Retina (tissue), 1 donor: ENCODE measurements at places on chromosomes 7 and 10.
A peak's percentile ranks its signal among the peaks of the same experiment; 100 is the strongest.

- no peak for DNase-seq
Observed at GRCh38 chr7:117185124-117185523, 137.7 kb downstream of the WNT2 start.

DNA sequence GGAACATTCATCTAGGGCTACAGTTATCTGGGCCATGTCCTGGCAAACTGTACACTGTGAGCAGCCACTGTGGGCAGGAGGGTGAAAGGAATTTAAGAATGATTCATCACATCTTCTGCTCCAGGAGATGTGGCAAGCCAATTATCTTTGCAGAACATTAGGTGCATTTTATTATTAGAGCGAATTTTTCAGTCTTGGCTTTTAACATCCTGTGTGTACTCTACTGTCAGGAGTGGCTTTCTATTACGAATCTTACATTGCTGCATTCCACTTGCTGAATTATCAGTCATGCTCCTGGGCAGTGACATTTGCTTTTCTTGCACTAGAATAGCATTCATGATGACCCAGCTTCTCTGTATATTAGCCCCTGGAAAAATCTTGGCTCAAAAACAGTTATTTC is 109.2 kb upstream of the TARP start:
- DNase-seq = no peak

- no peak for DNase-seq
Observed at GRCh38 chr7:117248829-117249228, 74.0 kb downstream of the WNT2 start.

DNA sequence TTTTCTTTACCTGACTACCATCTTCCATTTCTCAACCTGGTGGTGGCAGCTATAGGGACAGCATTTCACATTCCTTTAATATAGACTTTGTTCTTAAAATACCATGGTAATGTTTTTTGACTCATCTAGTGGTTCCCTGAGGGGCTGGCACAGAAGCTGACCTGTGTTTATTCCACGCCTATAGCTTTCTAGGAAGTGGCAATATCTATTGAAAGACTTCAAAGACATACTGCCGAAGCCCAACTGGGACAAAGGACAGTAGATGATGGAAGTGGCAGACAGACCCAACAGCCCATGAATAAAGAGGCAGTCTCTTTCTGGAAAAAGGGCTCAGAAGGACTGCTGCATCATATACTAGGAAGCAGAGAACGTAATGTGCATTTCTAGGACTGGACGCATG is 11.2 kb downstream of the SUN3 start:
- no peak for DNase-seq

DNA sequence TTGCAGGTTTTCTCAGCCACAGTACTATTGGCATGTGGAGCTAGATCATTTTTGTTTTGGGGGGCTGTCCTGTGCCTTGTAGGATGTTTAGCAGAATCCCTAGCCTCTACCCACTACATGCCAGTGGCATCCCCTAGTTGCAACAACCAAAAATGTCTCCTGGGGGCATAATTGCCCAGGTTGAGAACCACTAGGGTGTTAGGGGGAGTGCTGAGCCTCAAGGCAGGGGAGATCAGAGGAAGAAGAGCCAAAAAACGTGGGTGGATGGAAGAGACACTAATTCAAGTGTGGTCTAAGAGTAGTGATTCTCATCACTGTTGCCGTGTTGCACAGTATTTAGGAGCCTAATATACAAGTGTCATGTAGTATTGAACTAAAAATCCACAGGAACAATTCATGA is 31.7 kb upstream of the CCNY start:
- DNase-seq = no peak

DNA sequence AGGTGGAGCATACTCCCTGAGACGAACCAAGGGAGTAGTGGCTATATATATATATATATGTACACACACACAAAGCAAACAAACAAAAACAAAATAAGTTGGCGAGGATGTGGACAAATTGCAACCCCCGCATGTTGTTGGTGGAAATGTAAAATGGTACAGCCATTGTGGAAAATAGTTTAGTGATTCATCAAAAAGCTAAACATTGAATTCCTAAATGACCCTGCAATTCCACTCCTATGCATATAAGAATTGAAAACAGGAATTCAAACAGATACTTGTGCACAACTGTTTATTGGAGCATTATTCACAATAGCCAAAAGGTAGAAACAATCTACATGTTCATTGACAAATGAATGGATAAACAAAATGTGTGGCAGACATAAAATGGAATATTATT is 407.9 kb downstream of the KCNMA1 start:
- DNase-seq = no peak

GRCh38 chr10:23630376-23630775 is 191.5 kb downstream of the OTUD1 start:
- DNase-seq = no peak

- DNase-seq = peak; percentile 33
Observed at GRCh38 chr10:27625452-27626211, 120.0 kb downstream of the MKX start.

GRCh38 chr7:44733708-44734481 is 14.8 kb upstream of the ZMIZ2 start:
- DNase-seq = no peak

DNA sequence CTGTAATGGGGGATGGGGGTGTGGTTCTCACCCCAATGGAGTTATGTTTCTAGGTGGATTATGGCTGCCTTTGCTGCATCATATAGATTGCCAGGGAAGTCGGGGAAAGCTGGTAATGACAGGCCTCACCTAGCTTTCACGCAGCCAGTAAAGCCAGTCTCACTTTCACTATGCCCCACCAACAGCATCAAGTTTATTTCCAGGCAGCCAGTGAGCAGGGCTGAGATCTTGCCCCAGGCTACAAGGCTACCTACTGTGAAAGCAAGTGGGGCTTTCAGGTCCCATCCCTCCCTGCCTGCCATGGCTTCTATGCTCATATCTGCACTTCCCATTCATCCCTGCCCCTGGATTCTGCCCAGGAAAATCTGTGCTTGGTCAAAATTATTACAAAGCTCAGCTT is 61.7 kb upstream of the NXPH1 start:
- DNase-seq = no peak

DNA sequence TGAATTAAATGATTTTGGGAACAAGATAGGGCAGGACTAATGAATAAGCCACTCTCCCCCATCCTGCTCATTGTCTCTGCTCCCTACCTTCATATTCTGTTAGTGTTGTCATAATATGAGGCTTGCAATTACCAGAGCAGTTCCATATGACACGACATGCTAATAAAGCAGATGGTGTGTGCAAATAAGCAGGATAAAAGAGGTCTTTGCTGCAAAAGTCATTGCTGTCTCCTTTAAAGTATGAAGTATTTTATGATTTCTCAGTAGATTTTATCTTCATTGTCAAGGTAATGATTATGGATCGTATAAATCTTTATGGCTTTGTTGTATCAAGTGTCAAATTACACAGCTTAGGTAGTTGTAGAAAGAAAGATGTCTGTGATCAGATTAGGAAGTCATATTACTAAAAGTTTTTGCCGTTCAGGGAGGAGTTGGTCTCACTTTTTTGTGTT is 114.8 kb downstream of the SDK1 start:
- no peak for DNase-seq

GRCh38 chr7:24877790-24878311 is 102.1 kb downstream of the OSBPL3 start:
- no peak for DNase-seq

DNA sequence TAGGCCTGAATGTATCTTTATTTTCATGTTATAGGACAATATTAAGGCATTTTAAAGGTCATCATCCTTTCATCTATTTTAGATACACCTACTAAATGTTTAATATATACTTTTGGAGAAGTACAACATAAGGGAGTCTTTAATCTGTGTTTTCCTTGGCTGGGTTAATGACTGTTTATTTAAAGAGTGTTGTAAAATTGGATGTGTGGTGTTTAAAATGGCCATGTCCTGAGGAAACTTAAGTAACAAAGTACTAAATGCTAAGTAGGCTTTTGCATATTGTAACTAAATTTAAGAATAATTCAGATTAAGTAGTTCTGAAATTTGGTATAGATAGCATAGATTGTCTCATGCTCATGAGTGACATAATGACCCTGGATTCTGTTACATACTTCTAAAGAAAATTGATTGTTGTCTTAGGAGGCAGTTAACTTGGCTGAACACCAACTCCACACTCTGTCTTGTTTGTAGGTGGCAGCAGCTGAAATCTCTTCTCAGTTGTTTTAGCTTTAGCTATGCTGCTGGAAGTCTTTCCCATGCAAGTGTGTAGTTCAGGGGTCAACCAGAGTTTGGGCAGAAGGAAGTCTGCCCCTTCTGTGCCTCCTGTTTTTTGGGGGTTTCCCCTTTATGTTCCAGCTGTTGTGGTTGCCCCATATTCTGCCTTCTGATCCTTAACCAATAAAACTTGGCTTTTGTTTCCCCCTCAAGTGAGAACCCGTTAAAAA is 29.2 kb downstream of the DLD start:
- DNase-seq = no peak

GRCh38 chr10:88227342-88228018 is 355.6 kb downstream of the RNLS start:
- no peak for DNase-seq

DNA sequence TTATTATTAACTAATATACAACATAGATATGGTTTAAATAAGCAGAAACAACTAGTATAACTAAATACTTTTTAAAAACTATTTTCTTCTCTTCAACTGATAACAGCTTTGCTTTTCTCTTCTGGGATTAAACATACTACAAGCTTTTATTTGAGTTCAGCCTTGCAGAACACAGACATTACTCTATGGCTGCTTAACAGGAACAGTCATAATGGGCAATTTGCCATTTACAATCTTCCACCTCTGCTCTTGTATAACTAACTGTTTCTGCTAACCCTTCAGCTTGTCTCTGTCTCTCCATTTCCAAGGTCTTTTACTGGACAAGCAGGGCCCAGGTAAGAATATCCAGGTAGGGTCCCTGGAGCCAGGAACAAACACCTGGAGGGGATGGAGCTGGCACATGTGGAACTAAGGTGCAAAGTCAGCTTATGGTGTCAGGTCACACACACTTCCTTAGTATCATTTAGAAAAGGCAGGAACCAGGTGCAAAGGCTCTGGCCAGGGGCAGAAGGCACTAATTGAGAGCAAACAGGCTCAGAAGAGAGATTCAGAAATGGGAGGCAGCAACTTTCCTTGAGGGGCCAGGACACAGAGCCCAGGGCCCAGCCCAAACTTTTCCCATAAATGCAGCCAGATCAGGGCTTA is 93.1 kb downstream of the STRA8 start:
- no peak for DNase-seq

GRCh38 chr10:51672039-51672535 is 27.3 kb downstream of the CSTF2T start:
- DNase-seq = no peak

GRCh38 chr10:103562383-103562782 is 68.9 kb downstream of the NEURL1 start:
- DNase-seq = no peak

GRCh38 chr10:120041807-120042559 is 149.5 kb downstream of the SEC23IP start:
- no peak for DNase-seq

DNA sequence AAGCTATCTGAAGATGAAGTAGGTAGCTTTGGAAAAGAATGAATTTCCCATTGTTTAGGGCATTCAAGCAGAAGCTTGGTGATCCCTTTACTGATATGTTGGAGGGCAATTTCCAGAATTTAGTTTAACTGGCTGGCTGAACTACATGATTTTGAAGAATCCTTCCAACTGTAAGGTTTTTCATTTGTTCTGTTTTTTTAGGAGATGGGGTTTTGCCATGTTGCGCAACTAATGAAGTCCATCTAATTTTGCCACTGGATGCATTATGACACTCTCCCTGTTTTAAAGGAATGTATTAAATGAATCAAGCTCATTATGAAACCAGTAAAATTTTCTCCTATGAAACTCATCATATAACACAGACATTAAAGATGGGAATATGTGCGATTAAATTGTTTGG is 6.1 kb upstream of the DDX50 start:
- no peak for DNase-seq

GRCh38 chr10:15842556-15843169 is 17.6 kb downstream of the MINDY3 start:
- no peak for DNase-seq

GRCh38 chr10:108620821-108621534 is 1302.3 kb downstream of the XPNPEP1 start:
- DNase-seq = no peak

DNA sequence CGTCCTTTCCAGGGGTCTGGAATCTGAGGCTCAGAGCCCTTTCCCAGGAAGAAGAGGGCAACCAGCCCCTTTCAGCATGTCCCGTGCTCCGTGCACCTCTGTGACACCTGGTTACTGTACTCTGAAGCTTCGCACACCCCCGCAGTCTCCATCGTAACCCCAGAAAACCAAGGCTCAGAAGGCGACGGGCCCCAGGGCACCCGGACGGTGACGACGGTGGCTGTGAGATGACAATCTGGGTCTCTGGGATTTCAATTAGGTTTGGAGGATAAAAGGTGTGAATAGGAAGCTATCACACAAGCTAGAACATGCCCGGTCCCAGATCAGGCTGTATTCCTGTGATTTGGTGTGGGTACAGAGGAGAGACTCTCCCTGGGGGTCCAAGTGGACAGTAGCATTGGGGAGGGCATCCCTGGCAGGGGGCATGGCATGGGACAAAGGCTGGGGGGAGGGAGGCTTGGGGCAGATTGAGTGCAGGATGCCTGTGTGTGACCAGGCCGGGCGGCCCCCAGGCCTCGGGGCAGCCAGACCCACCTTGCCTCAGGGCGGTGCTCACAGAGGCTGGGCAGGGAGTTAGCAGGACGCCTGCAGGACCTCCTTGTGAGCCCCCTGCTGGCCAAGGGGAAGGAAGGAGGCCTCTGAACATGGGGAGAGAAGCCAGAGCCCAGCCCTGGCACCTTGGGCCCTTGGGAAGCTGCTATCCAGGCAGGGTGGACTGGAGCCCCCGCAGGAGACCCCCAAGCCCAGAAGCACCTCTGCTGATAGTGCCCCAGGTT is 23.4 kb upstream of the PSMG3 start:
- DNase-seq = no peak

DNA sequence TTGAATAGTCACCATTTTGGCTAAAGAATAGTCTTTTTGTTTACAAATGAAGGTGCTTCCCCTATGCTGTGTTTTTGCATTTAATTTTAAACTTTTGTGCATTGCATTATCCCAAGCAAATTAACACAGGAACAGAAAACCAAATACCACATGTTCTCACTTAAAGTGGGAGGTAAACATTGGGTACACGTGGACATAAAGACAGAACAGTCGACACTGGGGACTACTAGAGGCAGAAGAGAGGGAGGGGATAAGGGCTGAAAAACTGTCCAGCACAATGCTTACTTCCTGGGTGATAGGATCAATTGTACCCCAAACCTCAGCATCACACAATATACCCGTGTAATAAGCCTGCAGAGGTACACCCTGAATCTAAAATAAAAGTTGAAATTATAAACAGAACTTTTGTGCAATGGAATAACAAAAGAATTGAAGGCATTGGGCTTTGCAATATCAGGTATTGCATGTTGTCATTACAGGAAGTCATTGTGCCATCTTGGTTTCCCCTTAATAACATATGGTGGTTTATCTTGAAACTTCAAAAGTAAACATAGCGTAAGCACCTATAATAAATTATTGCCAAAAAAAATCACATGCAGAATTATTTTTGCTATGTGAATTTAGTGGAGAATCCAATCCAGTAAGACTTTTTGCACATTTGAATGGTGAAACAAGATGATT is 16.1 kb downstream of the ADD3 start:
- DNase-seq = no peak
